ENCODE measurements at places on chromosomes 5 and 9. TPM values are rescaled to one million over a fixed set of nuclear protein-coding genes. Genes with fewer than 3 reads are reported as not detected.

DNA sequence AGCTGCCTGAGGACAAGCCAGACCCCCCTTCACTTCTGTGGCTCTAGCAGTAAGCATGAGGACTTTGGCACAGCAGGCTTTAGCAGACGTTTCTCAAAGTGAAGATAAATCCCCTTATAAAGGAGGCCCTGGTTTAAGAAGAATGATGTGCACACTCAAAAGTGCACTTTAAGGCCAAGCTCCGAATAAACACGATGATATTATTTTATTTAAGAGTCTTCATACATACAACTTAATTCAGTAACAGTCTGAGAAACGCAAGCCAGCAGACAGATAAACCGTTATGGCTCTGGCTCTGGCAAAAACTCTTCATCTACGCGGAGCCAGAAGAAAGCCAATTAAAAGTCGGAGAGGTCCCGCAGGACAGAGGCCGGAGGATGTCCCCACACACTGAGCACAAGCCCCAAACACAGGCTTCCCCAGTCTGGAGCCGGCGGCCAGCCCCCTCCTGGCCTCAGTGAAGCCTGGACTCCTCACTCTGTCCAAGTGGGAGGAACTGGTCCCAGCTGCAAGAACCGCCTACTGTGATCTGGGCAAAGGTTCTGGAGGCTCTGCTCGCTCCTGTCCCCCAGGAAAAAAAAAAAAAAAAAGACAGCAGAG, 44.6 kb downstream of the ADAMTS2 start:
- H3K27me3 ChIP-seq = no peaks in the 10 kb centered on the region
- no peak for DNase-seq
- no peak overlapping the region for H3K27ac ChIP-seq
- no peak overlapping the region for H3K4me3 ChIP-seq
- no peaks in the 10 kb centered on the region for H3K4me1 ChIP-seq

DOK3 gene
- 3.7 TPM for total RNA-seq

AK3 gene
- 25.2 TPM for total RNA-seq

DNA sequence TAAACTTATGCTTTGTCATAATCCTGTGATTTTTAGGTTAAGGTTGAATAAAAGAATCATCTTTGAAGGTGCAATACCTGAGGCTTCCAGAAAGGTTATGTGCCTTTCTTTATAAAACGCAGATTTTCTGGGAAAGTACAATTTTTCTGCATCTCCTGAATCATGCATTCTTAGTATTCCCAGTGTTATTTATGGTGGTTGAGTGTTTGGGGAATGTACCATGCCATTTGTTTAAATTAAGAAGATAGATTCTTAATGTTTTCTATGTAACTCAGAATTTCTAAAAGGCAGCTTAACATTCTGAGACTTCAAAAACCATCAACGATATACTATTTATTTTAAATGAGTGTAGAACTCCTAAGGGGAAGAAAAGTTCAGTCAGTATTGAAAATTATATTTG, 108.1 kb upstream of the FBN2 start:
- DNase-seq = no peak
- H3K36me3 ChIP-seq = no peaks in the 10 kb centered on the region
- H3K4me1 ChIP-seq = no peaks in the 10 kb centered on the region
- H3K27me3 ChIP-seq = no peaks in the 10 kb centered on the region
- H3K27ac ChIP-seq = no peak overlapping the region
